K562 (cell line): ENCODE measurements at places on chromosomes 13 and 19. TPM values are rescaled to one million over a fixed set of nuclear protein-coding genes. Genes with fewer than 3 reads are reported as not detected.
A peak's percentile ranks its signal among the peaks of the same experiment; 100 is the strongest.

DNA sequence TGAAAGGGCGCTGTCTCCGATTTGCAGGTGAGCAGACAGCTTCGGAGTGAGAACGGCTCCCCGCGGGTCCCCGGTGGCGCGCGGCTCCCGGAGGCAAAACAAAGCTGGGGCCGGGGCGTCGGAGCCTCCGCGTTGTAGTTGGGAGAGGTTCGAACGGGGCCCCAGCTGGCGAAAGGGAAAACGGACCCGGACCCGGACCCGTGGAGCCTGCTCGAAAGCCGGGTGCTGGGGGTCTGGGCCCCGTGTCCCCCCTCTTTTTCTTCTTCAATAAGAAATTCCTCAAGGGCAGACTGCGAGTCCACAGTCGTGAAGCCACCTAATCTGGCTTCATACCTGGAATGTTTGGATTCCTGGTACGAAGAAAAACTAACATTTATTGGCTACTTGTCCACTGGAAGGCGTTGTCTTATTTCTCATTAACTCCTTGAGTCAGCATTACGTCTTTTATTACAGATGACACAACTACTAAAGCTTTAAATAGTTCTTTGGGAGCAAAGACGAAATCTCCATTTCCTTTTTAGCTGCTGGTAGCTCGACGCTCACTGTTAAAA lies 632 bp upstream of the MTIF3 start:
- H3K27ac ChIP-seq: peak overlapping the region; percentile 97
- H3K4me1 ChIP-seq: peaks cover 3% of the 10 kb centered on the region; the same call in 1 of the 2 replicates
- peak; percentile 32 for DNase-seq
- H3K27me3 ChIP-seq: no peaks in the 10 kb centered on the region

DNA sequence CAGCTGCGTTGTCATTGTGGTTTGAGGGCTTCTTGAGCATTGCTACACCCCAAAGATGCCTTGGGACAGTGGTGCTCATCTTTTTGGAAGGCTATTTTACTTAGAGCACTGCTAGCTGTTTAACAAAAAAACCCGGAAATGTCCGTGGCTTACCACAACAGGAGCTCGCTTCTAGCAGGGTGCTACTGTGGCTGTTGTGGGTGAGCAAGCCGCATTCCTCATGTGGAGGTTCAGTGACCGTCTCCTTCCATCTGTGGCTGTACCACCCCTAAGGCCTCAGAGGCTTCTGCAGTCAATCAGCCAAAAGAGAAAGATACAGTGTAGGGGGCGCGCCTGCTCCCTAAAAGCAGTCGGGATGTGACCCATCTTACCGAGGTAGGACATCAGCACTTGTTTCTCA lies 1004.2 kb downstream of the UQCRFS1 start:
- H3K4me1 ChIP-seq: no peaks in the 10 kb centered on the region
- H3K27ac ChIP-seq: no peak overlapping the region
- no peak for DNase-seq
- no peaks in the 10 kb centered on the region for H3K36me3 ChIP-seq
- H3K27me3 ChIP-seq: no peaks in the 10 kb centered on the region

The NOVA2 gene
- not detected in 2 replicates for total RNA-seq

The C19orf33 gene
- total RNA-seq: not detected in 2 replicates

- H3K27ac ChIP-seq: no peak overlapping the region
- no peak for DNase-seq
- H3K36me3 ChIP-seq: peaks cover 19% of the 10 kb centered on the region; the same call in 2 of the 3 replicates
Measured at GRCh38 chr13:98548230-98548629, 28.7 kb downstream of the STK24 start.

DNA sequence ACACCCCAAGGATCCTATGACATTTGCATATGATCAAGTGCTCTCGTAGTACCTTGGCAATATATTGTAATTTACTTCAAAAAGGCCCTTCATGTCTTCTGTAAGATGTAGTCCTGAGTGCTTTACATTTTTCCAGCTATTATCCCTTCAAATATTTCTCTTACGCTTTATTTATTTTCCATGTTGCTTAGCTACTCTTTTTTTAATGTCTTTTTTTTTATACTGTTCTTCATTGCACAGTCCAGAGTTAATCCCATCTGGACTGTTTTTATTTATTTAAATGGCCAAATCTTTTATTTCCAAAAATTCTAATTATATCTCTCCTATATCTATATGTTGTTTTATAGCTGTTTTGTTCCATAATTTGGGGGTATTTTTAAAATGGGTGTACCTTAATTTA lies 371.3 kb downstream of the SLC7A1 start:
- H3K4me3 ChIP-seq: no peak overlapping the region
- DNase-seq: no peak
- H3K27me3 ChIP-seq: no peaks in the 10 kb centered on the region
- no peaks in the 10 kb centered on the region for H3K4me1 ChIP-seq
- H3K36me3 ChIP-seq: no peaks in the 10 kb centered on the region

The RFX1 gene
- total RNA-seq: 17.9 and 19.3 TPM in 2 replicates

DNA sequence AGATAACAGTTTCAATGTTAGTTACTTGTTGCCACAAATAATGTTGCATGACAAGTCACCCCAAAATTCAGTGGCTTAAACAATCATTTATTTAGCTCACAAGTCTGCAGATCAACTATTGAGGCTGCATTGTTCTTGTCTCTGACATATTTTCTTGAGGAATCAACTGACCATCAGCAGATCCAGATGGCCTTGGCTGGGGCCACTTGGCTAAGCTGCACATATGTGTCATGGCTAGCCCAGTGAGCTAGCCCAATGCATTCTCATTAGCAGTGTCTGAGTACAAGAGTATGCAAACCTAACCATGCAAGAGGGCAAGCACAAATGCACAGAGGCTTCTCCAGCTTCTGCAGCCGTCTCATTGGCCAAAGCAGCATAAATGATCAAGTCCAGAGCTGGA lies 180.4 kb downstream of the DNAJC15 start:
- no peak overlapping the region for H3K4me3 ChIP-seq
- no peaks in the 10 kb centered on the region for H3K4me1 ChIP-seq
- no peaks in the 10 kb centered on the region for H3K36me3 ChIP-seq

GRCh38 chr13:51778392-51778791 lies 25.6 kb downstream of the DHRS12 start:
- no peak for DNase-seq
- no peaks in the 10 kb centered on the region for H3K4me1 ChIP-seq
- no peaks in the 10 kb centered on the region for H3K36me3 ChIP-seq
- H3K27me3 ChIP-seq: no peaks in the 10 kb centered on the region; the same call in 2 of the 3 replicates

DNA sequence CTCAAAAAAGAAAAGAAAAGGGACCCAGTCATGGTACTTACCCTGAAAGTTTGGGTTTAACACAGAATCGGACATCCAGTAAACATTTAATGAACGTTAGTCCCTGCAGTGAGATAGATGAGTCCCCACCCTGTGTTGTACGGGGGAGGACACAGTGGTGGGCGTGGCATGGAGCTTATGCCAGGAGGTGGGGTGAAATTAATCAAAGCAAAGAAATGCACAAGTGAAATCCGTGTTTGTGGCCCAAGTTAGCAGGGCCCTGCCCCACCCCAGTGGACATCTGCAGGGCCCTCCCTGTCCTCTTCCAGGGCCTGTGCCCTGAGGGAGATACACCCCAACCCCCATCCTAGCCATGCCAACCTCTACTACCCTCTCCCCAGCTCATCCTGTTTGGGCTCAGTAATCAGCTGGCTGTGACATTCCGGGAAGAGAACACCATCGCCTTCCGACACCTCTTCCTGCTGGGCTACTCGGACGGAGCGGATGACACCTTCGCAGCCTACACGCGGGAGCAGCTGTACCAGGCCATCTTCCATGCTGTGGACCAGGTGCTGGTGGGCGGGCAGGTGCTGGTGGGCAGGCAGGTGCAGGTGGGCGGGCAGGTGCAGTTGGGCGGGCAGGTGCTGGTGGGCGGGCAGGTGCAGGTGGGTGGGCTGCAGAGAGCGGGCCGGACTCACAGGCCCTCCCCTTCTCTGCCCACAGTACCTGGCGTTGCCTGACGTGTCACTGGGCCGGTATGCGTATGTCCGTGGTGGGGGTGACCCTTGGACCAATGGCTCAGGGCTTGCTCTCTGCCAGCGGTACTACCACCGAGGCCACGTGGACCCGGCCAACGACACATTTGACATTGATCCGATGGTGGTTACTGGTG lies 3.9 kb downstream of the MCOLN1 start:
- H3K4me1 ChIP-seq: peaks cover 6% of the 10 kb centered on the region; the same call in 2 of the 3 replicates
- DNase-seq: no peak
- H3K4me3 ChIP-seq: no peak overlapping the region
- H3K36me3 ChIP-seq: peaks cover 14% of the 10 kb centered on the region; the same call in 1 of the 3 replicates
- no peaks in the 10 kb centered on the region for H3K27me3 ChIP-seq
- H3K27ac ChIP-seq: no peak overlapping the region

DNA sequence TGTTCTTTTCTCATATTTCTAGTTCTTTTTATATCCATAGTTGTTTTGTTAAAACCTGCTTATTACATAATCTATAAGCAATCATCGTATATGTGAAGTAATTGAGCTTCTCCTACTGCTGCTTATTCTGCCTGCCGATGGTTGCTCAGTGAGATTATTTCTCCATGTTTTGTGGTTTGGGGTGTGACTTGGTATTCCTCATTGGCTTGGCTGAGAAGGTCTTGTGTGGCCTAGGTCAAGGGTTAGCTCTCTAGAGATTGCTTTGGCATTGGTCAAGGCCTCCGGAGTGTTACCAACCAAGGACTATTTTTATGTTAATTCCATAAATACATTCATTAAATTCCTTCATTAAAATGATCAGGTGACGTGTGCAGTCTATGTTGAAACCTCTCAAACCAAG lies 302.8 kb downstream of the MYO16 start:
- DNase-seq: no peak
- no peaks in the 10 kb centered on the region for H3K4me1 ChIP-seq
- no peaks in the 10 kb centered on the region for H3K36me3 ChIP-seq
- H3K4me3 ChIP-seq: no peak overlapping the region
- no peaks in the 10 kb centered on the region for H3K27me3 ChIP-seq
- H3K27ac ChIP-seq: no peak overlapping the region

DNA sequence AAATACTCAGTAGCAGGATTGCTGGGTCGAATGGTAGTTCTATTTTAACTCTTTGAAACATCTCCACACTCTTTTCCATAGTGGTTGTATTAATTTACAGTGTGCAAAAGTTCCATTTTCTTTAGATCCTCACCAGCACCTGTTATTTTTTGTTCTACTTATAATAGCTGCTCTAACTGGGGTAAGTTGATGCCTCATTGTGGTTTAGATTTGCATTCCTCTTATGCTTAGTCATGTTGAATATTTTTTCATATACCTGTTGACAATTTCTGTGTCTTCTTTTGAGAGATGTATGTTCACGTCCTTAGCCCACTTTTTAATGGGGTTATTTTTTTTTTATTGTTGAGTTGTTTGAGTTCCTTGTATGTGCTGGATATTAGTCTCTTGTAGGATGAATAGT lies 144.6 kb downstream of the NBEA start:
- no peak overlapping the region for H3K27ac ChIP-seq
- no peaks in the 10 kb centered on the region for H3K36me3 ChIP-seq
- no peak for DNase-seq
- no peaks in the 10 kb centered on the region for H3K4me1 ChIP-seq
- H3K27me3 ChIP-seq: no peaks in the 10 kb centered on the region
- no peak overlapping the region for H3K4me3 ChIP-seq

DNA sequence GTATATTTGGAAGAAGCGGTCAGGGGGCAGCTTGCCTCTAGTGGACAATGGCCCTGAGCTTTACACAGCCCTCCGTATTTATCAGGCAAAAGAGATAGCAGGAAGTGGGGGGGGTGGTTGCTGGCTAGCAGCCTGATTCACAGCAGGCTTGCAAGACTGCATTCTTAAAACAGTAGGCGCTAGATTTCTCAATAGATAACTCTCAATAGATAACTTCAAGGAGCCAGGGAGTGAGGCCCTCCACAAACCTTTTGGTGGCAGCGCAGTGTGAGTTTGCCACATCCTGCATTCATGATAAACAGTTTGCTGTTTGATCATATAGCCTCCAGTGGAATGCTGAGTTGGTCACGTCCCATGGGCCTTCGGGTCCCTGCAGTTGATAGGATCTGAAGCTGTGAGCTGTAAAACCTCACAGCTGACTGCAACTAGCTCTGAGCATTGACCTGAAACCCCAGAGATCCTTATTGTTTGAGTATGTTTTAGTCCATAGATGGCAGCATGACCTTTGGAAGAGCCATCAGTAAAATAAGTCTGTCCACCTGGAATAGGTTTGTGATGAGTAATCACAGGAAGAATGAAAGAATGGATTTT lies 12.2 kb downstream of the FPR3 start:
- DNase-seq: peak; percentile 48
- 0 out of 3 replicates have a peak, but pooled peaks cover under 1% of the 10 kb centered on the region for H3K36me3 ChIP-seq
- no peaks in the 10 kb centered on the region for H3K27me3 ChIP-seq

- no peak for DNase-seq
- no peak overlapping the region for H3K27ac ChIP-seq
- H3K4me3 ChIP-seq: no peak overlapping the region
- no peaks in the 10 kb centered on the region for H3K36me3 ChIP-seq
Measured at GRCh38 chr13:40352380-40352778, 314.1 kb downstream of the FOXO1 start.

DNA sequence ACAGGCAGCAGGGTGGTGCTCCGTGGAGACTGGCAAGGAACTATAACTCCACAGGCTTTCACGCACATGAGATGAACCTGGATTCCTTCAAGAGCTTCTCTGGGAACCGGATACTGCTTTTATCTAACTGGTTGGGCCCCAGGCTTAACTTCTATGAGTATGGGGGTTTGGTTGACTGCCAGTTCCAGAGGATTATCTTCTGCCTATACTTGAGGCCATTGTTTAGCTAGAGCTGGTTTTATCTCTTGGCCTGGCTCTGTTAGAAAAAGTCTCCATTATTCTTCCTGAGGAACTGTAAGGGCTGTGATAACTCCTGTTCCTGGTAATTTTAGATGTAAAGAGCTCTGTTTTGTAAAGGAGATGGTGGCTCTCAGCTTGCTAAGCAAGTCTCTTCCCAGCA lies 40.9 kb downstream of the ZNF846 start:
- no peak for DNase-seq
- no peaks in the 10 kb centered on the region; the same call in 1 of the 2 replicates for H3K4me1 ChIP-seq
- no peak overlapping the region for H3K4me3 ChIP-seq
- H3K36me3 ChIP-seq: no peaks in the 10 kb centered on the region

The MEDAG gene
- not detected in 2 replicates for total RNA-seq

DNA sequence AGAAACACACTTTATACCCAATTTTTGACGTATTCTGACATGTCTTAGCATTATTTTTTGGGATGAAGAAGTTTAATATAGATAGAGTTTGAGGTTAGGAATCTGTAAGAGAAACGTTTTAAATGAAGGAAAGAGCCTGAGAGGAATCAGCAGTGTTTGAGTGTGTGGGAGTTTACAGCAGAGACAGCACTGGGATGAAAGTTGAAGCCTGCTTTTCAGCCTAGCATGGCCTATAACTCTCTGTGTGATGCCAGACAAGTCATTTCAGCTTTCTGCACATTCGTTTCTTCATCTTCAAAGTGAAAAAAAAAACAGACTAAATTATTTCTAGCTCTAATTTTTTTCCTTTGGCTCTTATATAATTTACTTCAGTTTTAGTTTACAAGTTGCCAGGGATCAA lies 177.1 kb downstream of the RGCC start:
- no peak overlapping the region for H3K27ac ChIP-seq
- DNase-seq: no peak
- no peaks in the 10 kb centered on the region for H3K36me3 ChIP-seq
- H3K4me1 ChIP-seq: no peaks in the 10 kb centered on the region

DNA sequence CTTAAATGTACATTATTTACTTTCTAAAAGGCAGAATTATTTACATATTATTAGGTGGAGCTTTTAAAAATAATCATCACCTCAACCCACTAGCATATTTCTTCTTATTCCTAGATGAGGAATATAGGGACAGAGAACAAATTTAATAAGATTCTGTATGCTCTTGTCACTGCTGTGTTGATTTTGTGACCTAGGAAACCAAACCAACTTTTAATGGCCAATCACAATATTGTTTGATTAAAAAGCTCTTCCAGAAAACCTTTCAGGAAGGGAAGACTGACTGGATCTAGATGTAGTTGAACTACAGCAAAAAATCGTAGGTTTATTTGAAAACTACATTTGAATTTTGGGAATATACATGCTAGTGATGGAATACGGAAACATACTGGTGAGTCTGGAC lies 91.8 kb upstream of the RAP2A start:
- H3K27me3 ChIP-seq: no peaks in the 10 kb centered on the region
- H3K27ac ChIP-seq: no peak overlapping the region
- no peak for DNase-seq
- H3K36me3 ChIP-seq: peaks cover 10% of the 10 kb centered on the region; the same call in 1 of the 3 replicates
- H3K4me1 ChIP-seq: peaks cover 5% of the 10 kb centered on the region; the same call in 1 of the 2 replicates
